ENCODE measurements at places on chromosomes 4 and X.

GRCh38 chrX:147850875-147851274 lies 60.8 kb upstream of the FMR1 start:
- DNase-seq, result no peak

DNA sequence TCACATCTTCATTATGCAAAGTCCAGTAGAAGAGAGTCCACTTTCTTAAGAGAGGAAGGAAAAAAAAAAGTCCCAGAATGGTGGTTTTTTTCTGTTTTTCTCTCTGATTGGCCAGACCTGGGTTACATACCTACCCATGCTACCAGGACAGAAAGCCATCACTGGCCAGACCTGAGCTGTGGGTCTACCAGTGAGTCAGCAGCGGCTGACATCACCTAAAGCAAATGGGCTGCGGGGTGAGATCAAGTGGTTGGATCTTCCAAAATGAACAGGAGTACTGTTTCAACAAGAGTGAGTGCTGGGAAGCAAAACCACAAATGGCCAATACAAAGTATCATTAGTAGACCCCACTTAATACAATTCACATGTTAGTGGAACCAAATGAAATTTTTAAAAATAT lies 1.6 kb upstream of the NDST3 start:
- DNase-seq, result no peak

- no peak for DNase-seq
Observed at GRCh38 chr4:147836807-147837206, 104.9 kb downstream of the ARHGAP10 start.

GRCh38 chr4:156888762-156889161 lies 82.8 kb downstream of the PDGFC start:
- no peak for DNase-seq

GRCh38 chrX:131841496-131842437 lies 181.3 kb upstream of the STK26 start:
- DNase-seq, result peak; percentile 44

- peak; percentile 88 for DNase-seq
Observed at GRCh38 chrX:131792789-131793462, 230.2 kb upstream of the STK26 start.

DNA sequence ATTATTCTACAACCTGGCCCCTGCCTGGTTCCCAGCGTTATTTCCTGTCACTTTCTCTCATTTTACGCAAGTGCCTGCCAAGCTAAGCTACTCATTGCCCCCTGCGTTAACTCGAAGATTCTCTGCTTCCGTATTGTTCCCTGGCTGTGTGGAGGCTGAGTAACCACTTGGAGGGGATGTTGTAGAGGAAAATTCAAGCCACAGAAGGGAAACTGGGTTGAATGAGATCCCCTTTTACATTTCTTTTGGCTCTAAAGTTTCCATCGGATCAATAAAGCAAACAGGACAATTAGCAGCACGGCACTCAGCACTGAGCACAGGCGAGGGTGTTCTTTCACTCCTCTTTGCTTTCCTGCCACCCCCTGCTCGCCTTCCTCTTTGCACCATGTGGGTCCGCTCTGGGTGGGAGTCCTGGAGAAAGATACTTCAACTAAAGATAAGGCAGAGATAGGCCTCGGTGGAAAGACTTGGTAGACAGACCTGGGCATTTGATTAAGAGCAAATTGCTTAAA lies 4.2 kb upstream of the TMSB4X start:
- peak; percentile 75 for DNase-seq

DNA sequence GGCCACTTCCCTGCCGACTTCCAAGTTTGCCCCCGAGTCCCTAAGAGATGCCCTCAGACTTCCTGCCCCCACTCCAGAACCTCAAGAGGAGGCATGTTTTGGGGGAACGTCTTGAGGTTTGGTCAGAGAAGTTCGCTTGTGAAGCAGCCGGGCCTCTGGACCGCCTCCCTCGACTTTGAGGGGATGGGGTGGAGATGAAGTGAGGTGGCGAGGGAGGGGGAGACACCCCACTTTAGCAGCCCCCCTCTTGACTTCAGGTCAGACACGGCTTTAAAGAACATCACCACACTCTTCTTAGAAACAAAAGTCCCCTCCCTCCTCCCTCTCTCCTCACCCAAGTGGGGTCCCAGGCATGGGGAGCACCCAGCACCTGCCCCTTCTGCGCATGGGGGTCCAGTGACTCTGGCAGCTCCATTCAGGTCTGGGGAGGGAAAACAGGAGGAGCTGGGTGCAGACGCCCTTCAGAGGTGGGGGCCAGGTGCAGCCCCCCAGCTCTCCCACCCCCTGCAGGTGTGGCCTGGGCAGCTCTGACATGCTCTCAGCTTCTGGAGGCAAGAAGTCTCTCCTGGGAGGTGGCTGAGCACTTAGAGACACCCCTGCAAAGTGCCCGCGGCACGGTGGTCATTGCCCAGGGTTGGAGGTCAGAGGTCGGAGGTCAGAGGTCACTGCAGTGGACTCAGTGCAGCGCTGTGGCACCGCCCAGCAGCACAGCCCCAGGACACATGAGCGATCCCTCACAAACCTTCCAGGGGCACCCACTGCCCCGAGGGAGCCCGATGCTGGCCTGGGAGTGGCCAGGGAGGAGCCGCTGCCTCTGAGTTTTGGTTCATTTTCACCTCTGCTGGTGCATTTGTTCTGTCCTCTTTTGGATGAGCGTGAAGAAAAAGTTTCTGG lies 108.8 kb downstream of the CPZ start:
- DNase-seq, result no peak

GRCh38 chrX:290476-291166 lies 9.4 kb downstream of the PLCXD1 start:
- DNase-seq, result no peak

DNA sequence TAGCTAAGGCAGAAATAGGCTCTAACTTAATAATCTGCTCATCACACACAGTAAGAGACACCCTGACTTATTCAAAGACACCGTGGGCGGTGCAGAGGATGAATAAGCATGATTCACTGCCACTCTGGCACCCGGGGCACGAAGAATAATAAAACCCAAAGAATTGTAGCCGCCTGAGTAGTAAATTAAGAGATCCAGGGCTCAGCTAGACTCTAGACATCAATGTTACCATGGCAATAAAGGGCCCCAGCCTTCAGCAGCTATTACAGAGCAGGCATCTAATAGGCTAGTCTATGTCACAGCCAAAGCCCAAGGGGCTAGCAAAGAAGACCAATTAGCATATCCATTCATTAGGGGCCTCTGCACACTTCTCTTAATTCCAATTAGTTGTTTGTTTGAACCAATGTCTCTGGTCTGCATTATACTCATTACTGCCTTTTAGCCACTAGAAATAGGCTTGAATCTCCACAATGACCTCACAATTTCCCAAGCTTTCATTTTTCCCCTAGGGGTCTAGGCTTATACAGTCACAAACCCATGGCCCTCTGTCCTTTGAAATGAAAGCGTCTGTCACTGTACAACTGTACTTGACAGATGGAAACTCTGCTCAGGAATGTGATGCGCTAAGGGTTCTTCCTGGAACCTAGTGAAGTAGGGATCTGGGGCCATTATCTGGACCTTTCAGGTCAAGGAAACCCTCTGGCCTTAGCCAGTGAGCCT lies 3.0 kb upstream of the ATP1B4 start:
- DNase-seq, result no peak

GRCh38 chrX:113747274-113747973 lies 836.5 kb upstream of the HTR2C start:
- no peak for DNase-seq

GRCh38 chr4:7059662-7060061 lies 8.2 kb downstream of the GRPEL1 start:
- DNase-seq, result no peak

DNA sequence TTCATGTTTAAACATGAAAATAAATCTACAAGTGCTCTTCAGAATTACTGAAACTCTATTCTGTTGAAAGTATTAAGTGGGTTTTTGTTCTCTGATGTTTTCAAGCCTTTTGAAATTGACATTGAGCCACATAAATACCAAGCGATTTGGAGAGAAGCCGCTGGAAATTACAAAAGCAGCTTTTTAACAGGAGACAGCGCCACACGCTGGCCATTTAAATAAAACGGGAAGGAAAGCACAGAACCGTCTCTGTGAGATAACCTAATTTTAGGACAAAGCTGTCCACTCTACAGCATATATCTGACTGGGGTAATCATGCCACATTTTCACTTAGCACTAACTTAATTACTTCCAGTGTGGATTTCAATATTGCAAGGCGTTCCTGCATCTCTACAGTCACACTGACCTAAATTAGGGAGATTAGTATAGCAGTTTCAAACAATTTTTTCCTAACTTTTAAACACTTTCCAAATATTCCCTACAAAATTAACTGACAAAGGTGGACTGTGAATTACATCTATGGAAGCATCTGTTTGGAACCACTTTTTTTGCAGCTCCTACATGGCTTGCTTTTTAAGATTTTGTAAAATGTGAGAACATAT lies 6.8 kb upstream of the ANOS1 start:
- DNase-seq, result no peak

- DNase-seq, result no peak
Observed at GRCh38 chrX:118519411-118520215, 24.0 kb downstream of the DOCK11 start.

DNA sequence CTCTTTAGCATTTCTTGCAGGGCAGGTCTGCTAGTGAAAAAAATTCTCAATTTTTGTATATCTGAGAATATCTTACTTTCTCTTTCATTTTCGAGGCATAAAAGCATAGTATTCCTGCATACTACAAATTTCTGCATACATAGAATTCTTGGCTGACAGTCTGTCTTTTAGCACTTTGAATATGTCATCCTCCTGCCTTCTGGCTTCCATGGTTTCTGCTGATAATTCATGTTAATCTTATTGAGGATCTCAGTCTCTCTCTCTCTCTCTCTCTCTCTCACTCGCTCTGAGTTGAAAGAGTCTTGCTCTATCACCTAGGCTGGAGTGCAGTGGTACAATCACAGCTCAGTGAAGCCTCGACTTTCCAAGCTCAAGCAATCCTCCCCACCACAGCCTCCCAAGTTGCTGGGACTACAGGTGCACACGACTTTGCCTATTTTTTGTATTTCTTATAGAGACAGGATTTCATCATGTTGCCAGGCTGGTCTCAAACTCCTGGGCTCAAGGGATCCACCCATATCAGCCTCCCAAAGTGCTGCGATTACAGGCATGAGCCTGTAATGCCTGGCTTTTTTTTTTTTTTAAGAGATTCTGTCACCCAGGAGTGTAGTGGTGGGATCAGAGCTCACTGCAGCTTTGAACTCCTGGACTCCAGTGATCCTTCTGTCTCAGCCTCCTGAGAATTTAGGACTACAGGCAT lies 161.3 kb downstream of the FNIP2 start:
- DNase-seq, result no peak

DNA sequence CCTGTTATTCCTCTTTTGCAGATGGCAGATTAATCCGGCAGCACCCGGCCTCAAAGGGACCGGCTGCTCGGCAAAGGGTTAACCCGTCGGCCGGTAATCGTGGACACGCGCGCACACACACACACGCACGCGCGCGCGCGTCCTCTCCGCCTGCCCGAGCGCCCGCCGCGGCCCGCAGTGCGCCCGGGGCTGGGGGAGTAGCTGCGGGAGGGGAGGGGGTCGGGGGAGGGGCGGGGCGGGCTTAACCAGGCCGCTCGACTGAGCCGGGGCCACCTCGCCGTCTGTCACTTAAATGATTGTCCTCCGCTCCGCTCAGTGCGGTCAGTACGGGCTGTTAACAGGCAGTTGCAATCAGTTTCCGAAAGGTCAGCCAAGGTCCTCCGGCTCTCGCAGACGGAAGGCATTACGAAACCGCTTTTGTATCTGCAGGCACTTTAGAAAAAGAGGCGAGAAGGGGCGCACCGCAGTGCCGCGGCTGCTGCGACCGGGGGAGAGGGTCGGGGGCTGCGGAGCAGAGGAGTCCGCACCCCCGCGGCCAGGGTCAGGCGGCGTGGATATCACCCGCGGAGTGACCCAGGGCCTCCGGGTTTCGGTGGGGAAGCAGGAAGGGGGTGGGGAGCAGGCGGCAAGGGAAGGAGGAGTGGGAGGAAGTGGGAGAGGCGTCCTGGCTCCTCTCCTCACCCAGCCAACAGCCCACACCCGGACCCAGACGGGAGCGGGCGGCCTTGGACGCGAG lies 57.3 kb upstream of the BCOR start:
- no peak for DNase-seq

- DNase-seq, result no peak
Observed at GRCh38 chrX:37380924-37381323, 31.8 kb downstream of the PRRG1 start.

- no peak for DNase-seq
Observed at GRCh38 chr4:9925750-9926439, 95.4 kb downstream of the SLC2A9 start.

GRCh38 chrX:54042609-54043021 lies 1.7 kb downstream of the PHF8 start:
- DNase-seq, result peak; percentile 6

DNA sequence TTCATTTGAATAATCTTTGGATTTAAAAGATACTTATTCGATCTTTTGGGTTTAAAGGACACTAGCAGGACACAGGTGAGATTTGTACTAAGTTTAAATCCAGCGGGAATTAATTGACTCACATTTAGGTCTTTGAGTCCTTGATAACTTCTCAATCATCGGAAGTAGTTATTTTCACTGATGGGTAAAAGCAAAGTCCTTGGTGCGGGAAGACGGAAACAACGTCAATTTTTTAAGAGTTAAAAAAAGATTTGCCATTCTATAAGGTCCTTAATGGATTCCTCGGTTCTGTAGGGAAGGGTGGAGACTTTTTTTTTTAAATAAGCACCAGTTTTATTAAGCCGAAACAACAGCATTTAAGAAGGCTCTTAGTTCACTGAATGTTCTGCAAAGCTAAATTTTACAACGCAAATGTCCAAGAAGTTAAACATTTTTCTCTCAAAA lies 2.9 kb downstream of the TMSB4X start:
- DNase-seq, result no peak

DNA sequence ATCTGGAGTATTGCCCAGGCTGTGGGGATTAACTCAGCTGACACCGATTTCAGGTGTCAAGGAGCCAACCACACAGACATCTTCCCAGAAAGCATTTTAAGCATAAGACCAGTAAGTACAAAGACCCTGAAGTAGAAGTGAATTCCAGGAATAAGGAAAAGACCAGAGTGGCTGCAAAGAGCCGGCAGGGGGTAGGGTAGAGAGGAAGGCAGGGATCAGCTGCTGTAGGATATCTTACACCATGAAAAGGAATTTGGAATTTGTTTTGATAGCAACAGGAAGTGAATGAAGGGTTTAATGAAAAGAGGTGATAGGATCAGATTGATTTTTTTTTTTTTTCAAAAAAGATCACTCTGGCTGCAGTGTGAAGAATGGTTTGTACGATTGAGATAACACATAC lies 113.6 kb upstream of the PPARGC1A start:
- DNase-seq, result no peak

Data from central memory CD4-positive, alpha-beta T cell (primary cell).